Fibroblast of lung (primary cell): ENCODE measurements at places on chromosomes 16 and 17. TPM values are rescaled to one million over a fixed set of nuclear protein-coding genes. Genes with fewer than 3 reads are reported as not detected.

The CDH8 gene
- not detected in 2 replicates for polyA plus RNA-seq

The ABCC11 gene
- 0.20 and 0.25 TPM in 2 replicates for polyA plus RNA-seq

The KNOP1 gene
- 10.7 and 12.1 TPM in 2 replicates for polyA plus RNA-seq

DNA sequence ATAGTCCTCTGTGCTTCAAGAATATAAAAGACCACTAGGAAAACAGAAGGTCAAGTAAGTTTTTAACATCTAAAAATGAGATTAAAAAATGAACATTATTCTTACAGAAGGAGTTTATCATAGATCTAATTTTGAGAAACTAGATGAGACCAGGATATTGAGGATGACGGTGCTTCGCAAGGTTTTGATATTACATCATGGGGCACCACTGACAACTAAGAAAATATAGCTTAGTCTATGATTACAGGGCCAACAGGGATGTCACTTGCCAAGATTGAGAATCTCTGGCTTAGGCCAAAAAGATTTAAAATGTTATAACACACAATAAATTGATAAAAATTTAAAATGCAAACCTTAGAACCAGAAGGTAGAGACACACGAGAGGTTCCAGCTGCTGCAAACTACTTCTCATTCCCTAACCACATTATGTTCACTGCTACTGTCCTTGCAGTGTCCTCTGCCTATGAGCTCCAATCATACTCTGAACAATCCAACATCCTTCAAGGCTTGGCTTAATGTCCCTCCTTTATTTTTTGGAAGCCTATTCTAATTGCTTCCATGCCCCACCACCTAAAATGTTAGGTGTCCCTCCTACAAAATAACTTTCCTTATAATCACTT lies 33.2 kb downstream of the USP32 start:
- peaks cover 5% of the 10 kb centered on the region for H3K4me1 ChIP-seq
- no peaks in the 10 kb centered on the region for H3K36me3 ChIP-seq
- H3K27me3 ChIP-seq, result no peaks in the 10 kb centered on the region

- H3K36me3 ChIP-seq, result no peaks in the 10 kb centered on the region
- no peaks in the 10 kb centered on the region for H3K4me1 ChIP-seq
- no peak overlapping the region for H3K27ac ChIP-seq
- H3K27me3 ChIP-seq, result no peaks in the 10 kb centered on the region
- peak; percentile 76 for DNase-seq
Measured at GRCh38 chr17:55601874-55602364, 90.7 kb upstream of the SMIM36 start.

- no peak overlapping the region for H3K4me3 ChIP-seq
- no peak for DNase-seq
- no peaks in the 10 kb centered on the region for H3K36me3 ChIP-seq
- peaks cover 6% of the 10 kb centered on the region for H3K4me1 ChIP-seq
Measured at GRCh38 chr17:57606111-57606875, 138.8 kb downstream of the CCDC182 start.

The TPSG1 gene
- not detected in 2 replicates for polyA plus RNA-seq

The NPIPB5 gene
- 14.3 and 21.5 TPM in 2 replicates for polyA plus RNA-seq

The CDH3 gene
- polyA plus RNA-seq, result 0.05 and 0.14 TPM in 2 replicates

- no peaks in the 10 kb centered on the region for H3K36me3 ChIP-seq
- no peaks in the 10 kb centered on the region for H3K27me3 ChIP-seq
- H3K4me1 ChIP-seq, result peaks cover 21% of the 10 kb centered on the region
- no peak for DNase-seq
- H3K4me3 ChIP-seq, result no peak overlapping the region
- H3K27ac ChIP-seq, result no peak overlapping the region
Measured at GRCh38 chr17:77315010-77315409, 174.2 kb downstream of the SEC14L1 start.

DNA sequence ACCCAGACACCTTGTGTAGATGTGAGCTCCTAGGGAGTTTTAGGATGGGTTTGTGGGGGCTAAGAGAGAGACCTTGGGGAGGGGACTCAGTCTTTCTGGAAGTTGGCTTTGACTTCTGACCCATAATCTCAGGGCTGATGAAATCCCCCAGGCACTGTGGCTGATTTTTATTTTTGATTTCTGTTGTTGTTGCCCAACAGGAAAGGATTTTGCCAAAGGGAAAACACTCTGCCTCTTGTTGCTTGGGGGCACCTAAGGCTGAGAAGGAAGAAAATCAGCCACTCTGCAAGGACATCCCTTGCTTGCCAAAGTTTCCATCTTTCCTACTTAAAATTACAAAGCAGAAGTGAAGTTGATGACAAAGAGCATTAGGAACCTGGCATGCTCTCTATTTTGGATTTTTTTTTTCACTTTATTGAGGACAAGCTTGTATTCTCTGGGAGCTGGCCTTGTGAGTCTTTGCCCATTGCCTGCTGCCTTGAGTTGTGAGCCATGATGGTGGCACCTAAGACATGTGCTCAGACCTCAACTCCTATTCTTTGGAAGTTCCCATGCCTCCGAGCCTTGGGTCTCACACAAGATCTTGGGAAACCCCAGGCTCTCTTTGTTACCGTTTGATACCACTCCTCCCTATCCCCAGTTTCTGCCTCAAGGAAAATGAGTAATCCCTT lies 3.2 kb upstream of the C1QTNF1 start:
- H3K4me3 ChIP-seq, result no peak overlapping the region
- H3K36me3 ChIP-seq, result no peaks in the 10 kb centered on the region
- H3K4me1 ChIP-seq, result peaks cover 11% of the 10 kb centered on the region
- H3K27me3 ChIP-seq, result peaks cover 4% of the 10 kb centered on the region

- no peaks in the 10 kb centered on the region for H3K27me3 ChIP-seq
- H3K27ac ChIP-seq, result no peak overlapping the region
- peaks cover 2% of the 10 kb centered on the region for H3K36me3 ChIP-seq
- DNase-seq, result peak; percentile 27
- H3K4me1 ChIP-seq, result no peaks in the 10 kb centered on the region
Measured at GRCh38 chr17:49696233-49696761, 11.5 kb downstream of the SLC35B1 start.

DNA sequence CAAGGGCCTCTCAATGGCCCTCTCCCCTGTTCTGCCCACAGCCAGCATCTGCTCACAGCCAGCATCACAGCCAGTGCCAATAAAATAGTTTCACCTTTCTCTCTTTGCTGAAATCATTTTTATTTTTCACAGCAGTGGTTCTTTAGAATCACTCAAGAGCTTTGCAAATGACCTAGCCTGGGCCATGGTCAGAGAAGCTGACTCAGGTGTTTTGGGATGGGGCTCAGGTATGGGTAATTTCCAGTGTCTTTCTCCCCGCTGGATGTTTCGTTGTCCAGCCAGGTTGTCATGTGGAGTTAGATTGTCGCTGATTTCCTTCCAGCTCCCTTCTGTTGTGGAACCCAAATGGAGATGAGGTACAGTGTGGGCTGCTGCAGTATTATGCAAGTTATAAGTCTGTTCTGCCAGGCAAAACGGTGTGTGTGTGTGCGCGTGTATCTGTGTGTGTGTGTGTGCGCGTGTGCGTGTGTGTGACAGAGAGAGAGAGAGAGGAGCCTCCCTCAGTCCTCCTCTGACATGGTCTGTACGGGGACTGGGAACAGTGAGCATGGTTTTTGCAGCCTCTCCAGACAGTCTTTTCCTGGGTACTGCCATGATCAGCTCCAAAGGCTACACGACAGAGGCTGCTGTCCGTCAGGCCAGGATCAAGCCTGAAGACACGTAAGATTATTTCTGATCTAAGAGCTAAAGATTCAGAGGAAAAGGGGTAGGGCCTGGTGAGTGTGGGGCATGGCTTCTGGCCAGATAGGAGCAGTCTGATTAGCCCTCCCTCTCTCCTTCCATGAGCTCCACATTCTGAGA lies 1.4 kb upstream of the PMP22 start:
- peaks cover 5% of the 10 kb centered on the region for H3K27me3 ChIP-seq
- no peak overlapping the region for H3K4me3 ChIP-seq
- DNase-seq, result no peak
- no peaks in the 10 kb centered on the region for H3K36me3 ChIP-seq
- no peaks in the 10 kb centered on the region for H3K4me1 ChIP-seq

The PNMT gene
- not detected in 2 replicates for polyA plus RNA-seq

The CCL16 gene
- polyA plus RNA-seq, result not detected in 2 replicates

GRCh38 chr16:71647391-71647790 lies 21.4 kb downstream of the MARVELD3 start:
- no peaks in the 10 kb centered on the region for H3K4me1 ChIP-seq
- H3K4me3 ChIP-seq, result no peak overlapping the region
- no peak for DNase-seq
- H3K27ac ChIP-seq, result no peak overlapping the region
- H3K27me3 ChIP-seq, result no peaks in the 10 kb centered on the region
- H3K36me3 ChIP-seq, result peaks cover 3% of the 10 kb centered on the region

The RHBDL1 gene
- polyA plus RNA-seq, result 0.76 and 1.4 TPM in 2 replicates

- H3K4me1 ChIP-seq, result no peaks in the 10 kb centered on the region
- no peaks in the 10 kb centered on the region for H3K36me3 ChIP-seq
- peaks cover under 1% of the 10 kb centered on the region for H3K27me3 ChIP-seq
- no peak for DNase-seq
Measured at GRCh38 chr17:35519906-35520442, 17.5 kb downstream of the SLFN12L start.

GRCh38 chr16:54370278-54371040 lies 83.9 kb upstream of the IRX3 start:
- H3K4me1 ChIP-seq, result no peaks in the 10 kb centered on the region
- DNase-seq, result no peak
- H3K27ac ChIP-seq, result no peak overlapping the region
- H3K27me3 ChIP-seq, result no peaks in the 10 kb centered on the region

DNA sequence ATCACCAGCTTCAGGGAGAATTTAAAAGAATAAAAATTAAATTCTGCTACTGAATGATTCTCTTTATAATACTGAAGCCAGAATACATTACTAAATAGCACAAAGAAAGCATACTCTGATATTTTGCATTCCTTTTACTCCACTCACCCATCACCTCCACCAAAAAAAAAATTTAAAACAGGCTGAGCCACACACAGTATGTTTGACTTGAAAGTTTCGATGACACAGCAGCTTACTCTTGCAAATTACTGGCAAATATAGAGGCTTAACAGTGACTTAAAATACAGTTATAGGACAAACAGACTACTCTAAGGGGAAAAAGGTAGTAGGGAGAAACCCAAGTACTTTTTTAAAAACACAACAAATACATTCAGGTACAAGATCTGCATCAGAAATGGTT lies 39.2 kb downstream of the GPATCH8 start:
- peaks cover 2% of the 10 kb centered on the region for H3K36me3 ChIP-seq
- H3K27me3 ChIP-seq, result no peaks in the 10 kb centered on the region
- H3K4me3 ChIP-seq, result no peak overlapping the region
- H3K4me1 ChIP-seq, result no peaks in the 10 kb centered on the region

GRCh38 chr17:36066365-36066985 lies 2.4 kb downstream of the CCL18 start:
- no peaks in the 10 kb centered on the region for H3K27me3 ChIP-seq
- H3K36me3 ChIP-seq, result no peaks in the 10 kb centered on the region
- H3K4me3 ChIP-seq, result no peak overlapping the region
- no peaks in the 10 kb centered on the region for H3K4me1 ChIP-seq
- no peak for DNase-seq
- no peak overlapping the region for H3K27ac ChIP-seq

GRCh38 chr16:83738923-83739503 lies 68.8 kb upstream of the HSBP1 start:
- DNase-seq, result no peak
- H3K4me3 ChIP-seq, result no peak overlapping the region
- H3K27me3 ChIP-seq, result no peaks in the 10 kb centered on the region
- H3K27ac ChIP-seq, result no peak overlapping the region
- H3K36me3 ChIP-seq, result no peaks in the 10 kb centered on the region

DNA sequence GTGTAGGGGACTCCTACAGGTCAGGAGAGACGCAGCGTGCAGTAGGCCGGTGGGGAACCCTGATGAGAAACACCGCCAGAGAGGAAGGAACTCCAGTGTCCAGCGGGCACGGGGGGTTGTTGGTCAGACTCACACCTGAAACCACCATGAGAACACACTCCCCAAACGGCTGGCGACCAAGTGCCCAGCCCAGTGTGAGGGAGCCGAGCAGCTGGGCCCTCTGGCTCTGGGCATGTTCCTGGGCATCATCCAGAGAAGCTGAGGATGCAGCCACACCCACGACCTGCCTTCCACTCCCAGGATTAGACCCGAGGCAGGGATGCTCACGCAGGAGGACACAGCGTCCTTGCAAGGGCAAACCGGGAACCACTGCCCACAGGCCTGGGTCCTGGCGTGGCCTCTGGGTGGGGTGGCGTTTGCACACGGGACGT lies 108.3 kb upstream of the ZNF750 start:
- peaks cover 5% of the 10 kb centered on the region for H3K36me3 ChIP-seq
- no peaks in the 10 kb centered on the region for H3K27me3 ChIP-seq
- H3K4me3 ChIP-seq, result no peak overlapping the region
- H3K27ac ChIP-seq, result no peak overlapping the region
- no peaks in the 10 kb centered on the region for H3K4me1 ChIP-seq

DNA sequence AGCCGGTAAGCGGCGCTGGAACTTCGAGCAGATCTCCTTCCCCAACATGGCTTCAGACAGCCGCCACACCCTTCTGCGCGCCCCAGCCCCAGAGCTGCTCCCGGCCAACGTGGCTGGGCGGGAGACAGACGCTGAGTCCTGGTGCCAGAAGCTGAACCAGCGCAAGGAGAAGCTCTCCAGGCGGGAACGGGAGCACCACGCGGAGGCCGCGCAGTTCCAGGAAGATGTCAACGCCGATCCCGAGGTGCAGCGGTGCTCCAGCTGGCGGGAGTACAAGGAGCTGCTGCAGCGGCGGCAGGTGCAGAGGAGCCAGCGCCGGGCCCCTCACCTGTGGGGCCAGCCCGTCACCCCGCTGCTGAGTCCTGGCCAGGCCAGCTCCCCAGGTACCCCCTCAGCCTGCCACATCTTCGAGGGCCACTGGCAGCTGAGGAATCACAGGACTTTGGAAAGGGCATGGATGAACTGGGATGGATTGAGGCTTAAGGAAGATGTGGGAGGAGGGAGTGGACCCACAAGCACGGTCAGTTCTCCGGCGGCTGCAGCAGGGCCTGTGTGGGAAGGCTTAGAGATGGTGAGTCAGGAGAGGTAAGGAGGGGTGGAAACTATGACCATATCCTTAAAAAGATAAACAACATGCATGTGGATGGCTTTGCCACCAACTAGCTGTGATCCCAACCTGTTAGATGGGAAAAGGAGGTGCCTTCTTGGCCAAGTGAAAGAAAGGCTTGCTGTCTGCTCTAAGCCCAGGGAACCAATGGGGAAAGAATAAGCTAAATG lies 3.4 kb upstream of the LLGL2 start:
- no peak overlapping the region for H3K27ac ChIP-seq
- H3K27me3 ChIP-seq, result peaks cover 10% of the 10 kb centered on the region
- DNase-seq, result peak; percentile 74
- peaks cover 2% of the 10 kb centered on the region for H3K4me1 ChIP-seq
- no peak overlapping the region for H3K4me3 ChIP-seq

GRCh38 chr16:58848662-58849002 lies 114.5 kb upstream of the GOT2 start:
- DNase-seq, result peak; percentile 3
- H3K4me1 ChIP-seq, result no peaks in the 10 kb centered on the region
- H3K4me3 ChIP-seq, result no peak overlapping the region
- H3K36me3 ChIP-seq, result no peaks in the 10 kb centered on the region
- no peaks in the 10 kb centered on the region for H3K27me3 ChIP-seq

GRCh38 chr16:53055541-53056391 lies 975 bp downstream of the CHD9 start:
- H3K27ac ChIP-seq, result peak overlapping the region; percentile 69
- H3K4me1 ChIP-seq, result peaks cover 2% of the 10 kb centered on the region
- H3K27me3 ChIP-seq, result no peaks in the 10 kb centered on the region
- DNase-seq, result peak; percentile 77
- no peaks in the 10 kb centered on the region for H3K36me3 ChIP-seq

- peaks cover 2% of the 10 kb centered on the region for H3K4me1 ChIP-seq
- H3K27me3 ChIP-seq, result no peaks in the 10 kb centered on the region
- H3K36me3 ChIP-seq, result peaks cover 25% of the 10 kb centered on the region
- no peak overlapping the region for H3K4me3 ChIP-seq
- no peak overlapping the region for H3K27ac ChIP-seq
- DNase-seq, result peak; percentile 27
Measured at GRCh38 chr17:82444941-82445521, 5.5 kb downstream of the CYBC1 start.
